Kidney tubule cell (primary cell): ENCODE measurements at places on chromosomes 13 and 19.
A peak's percentile ranks its signal among the peaks of the same experiment; 100 is the strongest.

DNA sequence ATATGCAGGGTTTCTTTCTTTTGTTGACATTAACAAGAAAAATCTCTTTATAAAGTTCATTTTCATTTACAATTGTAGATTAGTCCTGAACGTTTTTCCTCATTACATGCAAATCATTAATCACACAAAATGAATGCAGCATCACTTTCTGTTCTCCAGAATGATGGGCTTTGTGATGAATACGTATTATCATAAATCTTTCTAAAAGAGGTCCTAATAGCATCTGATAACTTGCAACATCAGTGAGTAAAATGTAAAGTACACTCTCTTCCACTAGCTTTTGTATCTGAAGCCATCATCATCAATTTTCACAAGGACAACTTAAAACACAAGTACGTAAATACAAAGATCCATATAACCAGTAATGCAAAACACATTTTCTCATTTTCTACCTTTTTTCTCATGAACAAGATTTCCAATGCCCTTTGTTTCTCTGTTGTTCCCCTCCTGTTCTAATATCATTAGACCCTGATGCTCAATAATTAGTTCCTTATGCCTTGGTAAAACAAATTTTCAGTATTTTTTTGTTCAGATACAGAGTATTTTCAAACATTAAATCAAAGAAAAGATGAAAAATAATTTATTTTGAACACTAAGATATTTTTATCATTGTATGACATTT, 437.4 kb upstream of the MIR17HG start:
- no peak for DNase-seq

GRCh38 chr13:91405240-91405639, 6.8 kb downstream of the GPC5 start:
- no peak for DNase-seq

DNA sequence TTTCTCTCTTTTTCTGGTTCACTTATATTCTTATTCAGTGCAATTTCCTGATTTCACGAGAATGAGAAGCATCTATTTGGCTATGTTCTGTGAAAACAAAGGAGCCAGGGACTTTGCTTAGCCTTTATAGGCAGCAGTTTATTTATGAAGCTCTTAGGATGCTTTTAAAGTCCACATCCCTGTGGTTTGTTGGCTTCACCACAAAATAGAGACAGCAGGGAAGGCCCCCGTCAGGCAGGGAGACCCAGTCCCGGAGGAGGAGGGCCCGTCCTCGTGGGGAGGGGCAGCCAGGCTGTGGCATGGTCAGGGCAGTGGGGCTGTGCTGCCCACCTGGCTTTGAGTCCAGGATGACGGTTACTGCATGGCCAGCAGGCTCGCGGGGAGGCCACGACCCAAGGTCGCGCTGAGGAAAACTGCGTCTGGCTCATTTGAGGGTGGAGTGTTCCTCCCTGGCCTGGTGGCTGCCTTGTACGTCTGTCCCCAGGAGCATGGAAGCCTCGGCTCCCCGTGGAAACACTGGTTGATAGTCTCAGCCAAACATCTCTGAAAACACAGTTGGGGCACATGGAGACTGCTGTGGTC, 92.7 kb downstream of the ATP11A start:
- DNase-seq = no peak

- DNase-seq = no peak
Observed at GRCh38 chr13:45337395-45337794, 3.6 kb downstream of the TPT1 start.

GRCh38 chr13:74015137-74015536, 119.1 kb downstream of the KLF12 start:
- DNase-seq = peak; percentile 21

- peak; percentile 79 for DNase-seq
Observed at GRCh38 chr19:48997972-48998371, 4.3 kb downstream of the RUVBL2 start.

GRCh38 chr19:56015756-56016155, 29.2 kb downstream of the NLRP5 start:
- DNase-seq = no peak

DNA sequence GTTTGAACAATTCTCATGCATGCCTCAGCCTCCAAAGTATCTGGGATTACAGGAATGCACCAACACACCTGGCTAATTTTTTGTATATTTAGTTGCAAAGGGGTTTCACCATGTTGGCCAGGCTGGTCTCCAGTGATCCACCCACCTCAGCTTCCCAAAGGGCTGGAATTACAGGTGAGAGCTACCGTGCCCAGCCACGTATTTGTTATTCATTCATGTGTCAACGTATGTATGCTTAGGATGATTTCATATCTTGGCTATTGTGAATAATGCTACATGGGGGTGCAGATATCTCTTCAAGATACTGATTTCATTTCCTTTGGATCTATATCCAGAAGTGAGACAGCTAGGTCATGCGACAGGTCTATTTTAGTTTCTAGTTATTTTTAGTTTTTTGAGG, 113.4 kb downstream of the TSHZ3 start:
- DNase-seq = no peak

- DNase-seq = no peak
Observed at GRCh38 chr13:112444416-112445399, 68.6 kb downstream of the SPACA7 start.

GRCh38 chr19:13189600-13189999, 39.4 kb downstream of the IER2 start:
- no peak for DNase-seq

DNA sequence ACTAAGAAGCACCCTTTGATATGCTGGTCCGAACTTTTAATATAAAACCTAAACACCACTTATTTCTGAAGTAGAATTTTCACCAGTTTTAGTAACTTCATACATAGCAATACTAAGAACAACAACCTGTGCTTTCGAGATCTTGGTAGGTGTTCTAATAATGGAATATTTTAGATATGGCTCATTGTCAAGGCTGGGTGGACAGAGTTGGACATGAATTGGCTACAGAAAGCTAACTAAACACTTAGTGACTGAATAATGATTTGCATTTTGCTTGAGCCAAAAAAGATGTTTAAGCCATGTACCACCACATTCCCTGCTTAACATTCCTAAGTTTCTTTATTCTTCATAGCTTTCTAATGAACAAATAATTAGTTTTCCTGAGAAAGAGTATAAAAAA, 344.3 kb upstream of the SGCG start:
- DNase-seq = peak; percentile 73

DNA sequence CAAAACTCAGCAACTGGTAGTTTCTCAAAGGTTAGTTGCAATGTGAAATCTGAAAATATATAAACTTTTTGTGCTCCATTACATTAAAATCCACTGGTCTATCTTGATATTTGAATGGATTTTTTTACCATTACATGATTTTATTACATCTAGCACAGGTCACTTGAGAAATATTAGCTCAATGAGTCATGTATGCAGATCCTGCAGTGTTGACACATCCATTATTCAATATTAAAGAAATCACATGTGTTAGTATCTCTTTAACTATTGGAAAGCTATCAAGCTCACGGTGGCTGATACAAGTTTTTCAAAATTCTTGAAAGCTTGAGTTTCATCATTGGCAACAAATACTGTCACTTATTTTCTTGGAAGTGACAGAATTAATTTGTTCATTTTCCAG, 373.9 kb upstream of the TSHZ3 start:
- no peak for DNase-seq

DNA sequence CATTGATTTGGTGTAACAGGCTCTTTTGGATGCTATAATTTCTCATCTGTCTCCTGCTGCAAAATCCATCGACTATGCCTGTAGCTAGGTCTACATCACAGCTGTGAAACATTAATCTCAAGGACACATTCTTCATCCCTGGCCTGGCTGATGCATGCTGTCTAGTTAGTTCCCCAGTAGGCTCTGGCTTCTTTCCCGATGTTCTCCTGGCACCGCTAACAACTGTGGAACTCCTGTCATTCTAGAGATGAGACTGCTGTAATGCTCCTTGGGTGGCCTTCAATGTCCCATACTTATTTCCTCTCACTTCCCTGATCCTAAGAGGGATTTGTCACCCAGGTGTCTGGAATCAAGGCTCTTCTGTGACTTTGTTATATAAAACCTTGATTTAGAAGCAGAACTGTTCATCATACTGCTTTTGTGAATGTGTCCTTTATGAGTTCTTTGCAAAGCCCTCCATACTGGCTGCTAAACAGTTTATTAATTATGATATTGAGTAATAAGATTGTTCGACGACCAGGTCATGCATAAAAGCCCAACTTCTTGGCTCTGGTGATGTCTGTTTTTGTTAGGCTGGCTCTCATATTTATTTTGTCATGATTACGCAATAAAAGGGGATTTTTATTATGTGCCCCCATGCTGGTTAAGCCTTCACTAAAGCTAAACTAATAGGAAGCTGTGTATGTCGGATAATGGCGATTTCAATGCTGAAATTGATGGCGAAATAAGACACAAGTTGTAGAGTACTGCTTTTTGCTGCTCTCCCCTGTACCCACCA, 227.5 kb downstream of the DCT start:
- peak; percentile 76 for DNase-seq

- peak; percentile 44 for DNase-seq
Observed at GRCh38 chr19:51327066-51328001, 14.6 kb downstream of the VSIG10L start.

- DNase-seq = no peak
Observed at GRCh38 chr19:46407856-46408663, 5.3 kb downstream of the CCDC8 start.

- no peak for DNase-seq
Observed at GRCh38 chr19:38867171-38867780, 10.8 kb downstream of the RINL start.

GRCh38 chr19:47769534-47769933, 9.0 kb upstream of the SELENOW start:
- no peak for DNase-seq

- DNase-seq = peak; percentile 95
Observed at GRCh38 chr13:46552889-46553520, at the start of gene LRCH1. TSS of gene LRCH1 (plus strand) at chr13:46553170. CDS start at chr13:46553397, 227 bp downstream.

GRCh38 chr19:47110521-47111005, 3.0 kb downstream of the ZC3H4 start:
- DNase-seq = peak; percentile 45

DNA sequence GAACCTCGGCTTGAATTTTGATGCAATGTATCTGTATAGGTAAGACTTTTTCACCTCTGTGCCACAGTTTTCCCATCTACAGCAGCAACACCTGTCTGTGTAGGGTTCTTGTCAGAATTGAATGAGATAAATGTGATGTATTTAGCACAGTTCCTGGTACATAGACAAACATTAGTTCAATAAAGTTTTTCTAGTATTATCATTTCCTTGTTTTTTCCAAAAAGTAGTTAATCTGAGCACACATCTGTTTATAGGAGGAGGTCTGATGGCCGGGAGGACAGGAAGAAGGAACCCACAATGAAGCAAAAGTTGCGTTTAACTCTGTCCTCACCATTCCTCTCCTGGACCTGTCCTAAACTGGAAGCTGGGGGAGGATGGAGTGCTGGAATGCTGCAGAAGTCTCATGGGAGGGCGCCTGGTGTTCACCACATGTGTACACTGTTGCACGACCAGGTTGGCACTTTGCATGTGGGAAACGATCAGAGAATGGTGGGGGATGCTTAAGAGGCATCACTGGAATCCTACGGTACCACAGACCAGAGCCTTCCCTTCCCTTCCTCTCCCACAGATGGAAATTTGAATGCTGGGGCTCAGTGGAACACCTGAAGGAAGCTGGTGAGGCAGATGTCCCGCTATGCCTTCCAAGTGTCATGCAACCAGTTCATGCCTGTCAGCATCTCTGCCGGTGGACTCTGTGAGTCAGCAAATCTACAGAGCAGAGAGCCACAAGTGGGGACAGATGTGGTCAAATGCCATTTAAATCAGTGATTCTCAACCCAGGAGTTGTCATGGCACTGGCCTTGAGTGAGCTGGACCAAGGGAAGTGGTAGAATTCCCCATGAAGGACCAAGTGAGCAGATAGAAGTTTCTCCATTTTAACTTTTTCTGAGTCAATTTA, 315.6 kb downstream of the DLEU7 start:
- DNase-seq = peak; percentile 70

- no peak for DNase-seq
Observed at GRCh38 chr13:72760189-72760588, 21.5 kb downstream of the DIS3 start.

- no peak for DNase-seq
Observed at GRCh38 chr13:99294198-99294597, 13.0 kb downstream of the GPR183 start.

- no peak for DNase-seq
Observed at GRCh38 chr19:48186541-48186991, 16.1 kb downstream of the ZSWIM9 start.

DNA sequence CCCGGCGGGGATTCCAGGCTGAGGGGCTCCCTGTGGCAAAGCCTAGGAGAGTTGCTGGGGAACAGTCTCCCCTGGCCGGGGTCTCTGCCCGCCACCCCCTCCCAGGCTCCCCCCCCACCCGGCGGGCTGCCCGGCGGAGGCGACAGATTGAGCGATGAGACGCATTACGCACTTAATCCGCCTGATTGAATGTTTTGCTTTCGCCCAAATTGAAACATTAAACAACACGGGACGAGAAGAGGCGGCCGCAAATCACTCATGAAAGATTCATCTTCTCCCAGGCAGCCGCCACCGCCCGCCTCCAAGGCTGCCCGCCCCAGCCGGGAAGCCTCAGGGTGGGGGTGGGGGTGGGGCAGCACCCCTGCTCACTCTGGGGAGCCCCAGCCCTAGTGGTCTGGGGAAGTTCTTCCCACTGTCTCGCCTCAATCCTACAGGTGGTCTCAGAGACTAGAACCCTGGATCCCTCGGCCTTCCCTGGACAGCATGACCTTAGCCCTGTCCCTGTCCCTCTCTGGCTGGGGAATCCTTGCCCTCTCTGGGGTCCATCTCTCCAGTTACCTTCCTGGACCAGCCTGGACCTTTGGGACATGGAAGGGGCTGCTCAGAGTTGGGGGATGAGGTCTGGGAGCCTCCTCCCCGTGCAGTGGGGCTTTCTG, 7.6 kb upstream of the ERFL start:
- no peak for DNase-seq

DNA sequence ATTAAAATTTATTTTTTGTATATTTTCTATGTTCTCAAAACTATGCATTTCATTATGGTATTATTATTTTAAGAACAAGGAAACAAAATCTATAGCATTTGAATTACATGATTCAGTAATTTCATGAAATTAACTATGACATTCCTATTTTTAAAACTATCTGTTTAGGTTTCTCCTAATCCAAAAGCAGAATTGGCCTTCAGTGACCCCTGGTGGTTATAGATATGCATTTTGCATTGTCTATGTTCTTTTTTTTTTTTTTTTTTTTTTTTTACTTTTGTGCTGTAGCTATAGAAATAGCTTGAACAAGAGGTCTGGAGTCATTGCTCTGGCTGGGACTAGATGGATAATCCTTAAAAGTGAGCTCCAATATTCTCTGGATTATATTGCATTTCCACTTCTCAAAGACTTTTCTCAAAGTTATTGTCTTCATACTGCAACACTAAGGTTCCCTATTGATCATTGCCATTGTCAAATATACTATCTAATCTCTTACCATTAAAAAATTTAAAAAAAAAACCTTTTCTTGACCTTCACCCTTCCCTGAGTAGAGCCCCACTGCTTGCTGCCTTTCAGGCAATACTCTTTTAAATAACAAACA, 15.9 kb upstream of the DNAJC3 start:
- peak; percentile 48 for DNase-seq
